ENCODE measurements at places on chromosomes 11 and 22.

DNA sequence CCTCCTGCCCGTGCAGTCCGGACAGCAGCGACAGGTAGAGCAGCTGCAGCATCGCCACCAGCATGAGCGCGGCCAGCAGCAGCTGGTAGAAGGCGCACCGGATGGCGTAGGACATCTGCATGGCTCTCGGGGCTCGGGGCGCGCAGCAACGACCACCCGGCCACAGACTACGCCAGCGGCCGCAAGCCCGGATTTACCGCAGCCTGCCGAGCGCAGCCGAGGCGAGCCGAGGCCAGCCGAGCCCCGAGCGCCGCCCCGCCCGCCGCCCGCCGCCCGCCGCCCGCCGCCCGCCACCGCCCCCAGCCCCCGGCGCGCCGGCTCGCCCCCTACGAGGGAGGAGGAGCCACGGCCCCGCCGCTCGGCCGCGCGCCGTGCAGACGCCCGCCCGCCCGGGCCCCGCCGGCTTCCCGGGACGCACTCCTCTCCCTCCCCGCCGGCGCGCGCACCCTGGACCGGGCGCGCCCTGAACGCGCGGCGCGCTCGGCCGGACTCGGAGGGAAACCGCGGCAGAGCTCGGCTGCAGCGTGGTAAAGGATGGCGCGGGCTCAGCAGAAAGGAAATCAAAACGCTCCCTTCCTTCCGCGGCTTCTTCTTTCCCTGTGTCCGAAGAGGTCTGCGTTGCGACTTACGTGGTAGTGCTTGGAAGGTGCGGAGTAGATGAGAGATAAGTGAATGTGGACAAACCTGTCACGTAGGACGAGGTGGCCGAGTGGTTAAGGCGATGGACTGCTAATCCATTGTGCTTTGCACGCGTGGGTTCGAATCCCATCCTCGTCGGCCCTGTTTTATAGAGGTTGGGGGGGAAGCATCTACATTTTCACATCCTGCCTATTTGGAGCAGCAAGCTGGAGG is at the start of gene B4GAT1:
TSS of gene B4GAT1 (minus strand) at position 205 of the 852 bp plus-strand sequence. CDS start at position 121, 84 bp downstream.
- H3K27me3 ChIP-seq, result no peaks in the 10 kb centered on the region
- H3K4me1 ChIP-seq, result peaks cover 27% of the 10 kb centered on the region
- H3K36me3 ChIP-seq, result peaks cover 7% of the 10 kb centered on the region
- DNase-seq, result peak; percentile 93

DNA sequence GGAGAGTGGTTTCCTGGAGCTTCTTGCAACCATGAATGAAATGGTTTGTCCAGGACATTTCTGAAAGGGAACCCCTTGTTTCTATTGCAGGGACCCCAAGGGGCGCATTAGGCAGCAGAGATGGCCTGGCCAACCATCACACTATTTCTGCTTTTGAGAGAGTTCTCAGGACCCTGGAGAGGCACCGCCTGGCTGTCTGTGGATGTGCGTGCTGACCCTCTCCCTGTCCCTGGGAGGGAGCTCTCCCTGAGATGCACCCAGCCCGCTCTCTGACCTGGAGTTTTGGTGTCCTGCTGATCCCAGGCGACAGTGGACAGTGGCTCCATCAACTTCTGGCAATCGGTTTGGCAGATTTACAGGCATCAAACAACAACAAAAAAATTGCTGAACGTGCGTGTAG is 80.3 kb upstream of the SLC22A12 start:
- H3K4me1 ChIP-seq, result no peaks in the 10 kb centered on the region
- H3K27me3 ChIP-seq, result peaks cover 85% of the 10 kb centered on the region
- H3K27ac ChIP-seq, result no peak overlapping the region
- no peak overlapping the region for H3K4me3 ChIP-seq
- no peaks in the 10 kb centered on the region for H3K36me3 ChIP-seq

- no peak overlapping the region for H3K27ac ChIP-seq
- H3K27me3 ChIP-seq, result no peaks in the 10 kb centered on the region
- H3K4me3 ChIP-seq, result no peak overlapping the region
- no peaks in the 10 kb centered on the region for H3K36me3 ChIP-seq
These were observed 8.2 kb upstream of the OR2D2 start for GRCh38 chr11:6900327-6900999.

GRCh38 chr22:29737251-29738117 is 17.7 kb downstream of the CABP7 start:
- H3K27me3 ChIP-seq, result no peaks in the 10 kb centered on the region
- no peak overlapping the region for H3K4me3 ChIP-seq
- no peak overlapping the region for H3K27ac ChIP-seq
- peaks cover 65% of the 10 kb centered on the region for H3K36me3 ChIP-seq
- DNase-seq, result no peak

DNA sequence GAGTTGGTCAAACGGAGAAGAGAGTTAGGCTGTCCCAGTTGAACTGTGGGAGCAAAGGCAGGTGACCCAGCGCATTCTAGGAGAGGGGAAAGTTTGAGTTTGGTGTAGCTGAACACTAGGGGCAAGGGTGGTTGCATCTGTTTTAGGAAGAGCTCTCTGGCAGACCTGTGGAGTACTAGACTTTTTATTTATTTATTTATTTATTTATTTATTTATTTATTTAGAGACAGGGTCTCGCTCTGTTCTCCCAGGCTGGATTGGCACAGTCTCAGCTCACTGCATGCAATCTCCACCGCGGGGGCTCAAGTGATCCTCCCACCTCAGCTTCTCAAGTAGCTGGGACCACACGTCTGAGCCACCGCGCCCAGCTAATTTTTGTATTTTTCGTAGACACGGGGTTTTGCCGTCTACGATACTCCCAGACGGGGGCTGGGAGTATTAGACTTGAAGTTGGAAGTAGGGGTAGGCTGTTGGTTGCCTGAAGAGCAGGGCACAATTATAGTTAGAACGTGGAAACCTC is 950 bp upstream of the ACER3 start:
- no peak for DNase-seq
- H3K4me3 ChIP-seq, result no peak overlapping the region
- H3K27ac ChIP-seq, result no peak overlapping the region
- no peaks in the 10 kb centered on the region for H3K27me3 ChIP-seq

- peaks cover 12% of the 10 kb centered on the region for H3K27me3 ChIP-seq
- no peak overlapping the region for H3K4me3 ChIP-seq
- no peaks in the 10 kb centered on the region for H3K36me3 ChIP-seq
- H3K4me1 ChIP-seq, result no peaks in the 10 kb centered on the region
- no peak overlapping the region for H3K27ac ChIP-seq
- no peak for DNase-seq
These were observed 13.1 kb upstream of the SERPING1 start for GRCh38 chr11:57584341-57584740.

DNA sequence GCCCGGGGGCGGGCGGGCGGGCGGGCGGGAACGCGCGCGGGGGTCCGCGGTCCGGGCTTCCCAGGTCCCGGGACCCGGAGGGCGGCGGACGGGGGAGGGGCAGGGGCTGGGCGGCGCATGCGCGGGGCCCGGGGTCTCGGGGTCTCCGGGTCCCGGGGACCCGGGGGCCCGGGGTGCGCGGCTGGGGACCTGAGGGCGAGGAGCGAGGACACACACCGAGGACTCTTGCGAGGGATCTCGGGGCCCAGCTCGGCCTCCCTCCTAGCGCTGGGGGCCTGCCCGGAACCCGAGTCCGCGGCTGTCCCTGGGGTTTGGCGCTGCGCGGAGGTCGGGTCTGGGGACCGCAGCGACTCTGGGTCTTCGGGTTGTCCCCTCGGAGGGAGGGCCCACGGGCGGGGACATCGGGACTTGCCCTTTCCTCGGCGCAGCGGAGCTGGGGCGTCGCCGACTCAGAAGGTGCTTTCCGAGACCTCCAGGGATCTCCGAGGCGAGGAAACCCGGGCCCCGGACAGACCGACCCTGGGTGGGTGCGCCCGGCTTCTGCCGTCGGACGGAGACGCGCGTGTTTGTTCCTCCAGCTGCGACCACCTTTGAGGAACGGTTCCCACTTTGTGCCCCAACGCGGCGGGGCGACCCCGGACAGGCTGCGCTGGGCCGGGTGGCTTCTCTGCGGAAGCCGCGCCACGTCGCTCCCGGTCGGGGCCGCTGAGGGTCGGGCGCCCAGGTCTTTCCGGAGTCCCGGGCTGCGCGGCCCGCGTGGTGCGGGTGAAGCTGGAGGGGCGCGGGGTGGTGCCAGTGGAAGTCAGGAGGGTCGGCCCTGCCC is 540 bp downstream of the PPARA start:
- peaks cover 10% of the 10 kb centered on the region for H3K4me1 ChIP-seq
- peak overlapping the region; percentile 74 for H3K4me3 ChIP-seq
- no peak overlapping the region for H3K27ac ChIP-seq
- peaks cover 16% of the 10 kb centered on the region for H3K36me3 ChIP-seq
- H3K27me3 ChIP-seq, result peaks cover 32% of the 10 kb centered on the region

DNA sequence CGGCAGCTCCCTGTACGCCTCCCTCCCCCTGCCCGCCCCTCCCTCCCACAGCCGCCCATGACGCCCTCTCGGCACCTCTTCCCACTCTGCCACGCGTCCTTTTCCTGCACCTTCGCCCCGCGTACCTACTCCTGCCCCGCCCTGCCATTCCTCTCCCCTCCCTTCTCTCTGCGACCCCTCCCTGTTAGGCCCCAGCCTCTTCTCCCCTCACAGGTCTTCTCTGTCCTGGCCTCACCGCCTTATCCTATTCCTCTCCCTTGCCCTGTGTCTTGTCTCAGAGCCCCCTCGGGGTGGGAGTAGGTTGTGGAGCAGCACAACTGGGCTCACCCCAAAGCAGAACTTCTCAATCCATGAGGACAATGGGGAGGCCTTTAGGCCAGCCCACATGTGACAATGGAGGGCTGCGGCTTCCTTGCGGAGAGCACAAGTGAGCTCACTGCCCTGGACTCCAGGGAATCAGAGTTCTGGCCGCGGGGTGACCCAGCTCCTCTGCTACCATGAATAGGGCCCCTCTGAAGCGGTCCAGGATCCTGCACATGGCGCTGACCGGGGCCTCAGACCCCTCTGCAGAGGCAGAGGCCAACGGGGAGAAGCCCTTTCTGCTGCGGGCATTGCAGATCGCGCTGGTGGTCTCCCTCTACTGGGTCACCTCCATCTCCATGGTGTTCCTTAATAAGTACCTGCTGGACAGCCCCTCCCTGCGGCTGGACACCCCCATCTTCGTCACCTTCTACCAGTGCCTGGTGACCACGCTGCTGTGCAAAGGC is 539 bp downstream of the SLC35C1 start:
- H3K27ac ChIP-seq, result peak overlapping the region; percentile 68
- H3K27me3 ChIP-seq, result no peaks in the 10 kb centered on the region
- peaks cover 21% of the 10 kb centered on the region for H3K4me1 ChIP-seq
- peak overlapping the region; percentile 97 for H3K4me3 ChIP-seq
- H3K36me3 ChIP-seq, result peaks cover 15% of the 10 kb centered on the region

DNA sequence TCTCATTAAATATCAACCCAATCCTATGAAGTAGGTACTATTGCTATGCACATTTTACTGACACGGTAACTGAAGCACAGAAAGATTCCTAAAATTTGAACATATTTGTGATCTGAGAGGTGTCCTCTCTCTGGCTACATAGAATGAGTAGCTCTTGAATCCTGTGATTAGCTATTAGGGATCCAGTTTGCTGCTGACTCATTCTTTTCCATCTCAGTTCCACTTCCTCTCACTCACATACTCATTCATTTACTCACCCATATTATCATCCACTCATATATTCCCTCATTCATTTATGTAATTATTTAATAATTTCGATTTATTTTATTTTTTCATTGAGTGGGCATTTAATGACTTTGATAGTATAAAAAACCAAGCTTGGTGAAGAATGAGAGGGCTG is 42.7 kb downstream of the OR5B17 start:
- no peaks in the 10 kb centered on the region for H3K4me1 ChIP-seq
- no peak overlapping the region for H3K4me3 ChIP-seq
- H3K27me3 ChIP-seq, result no peaks in the 10 kb centered on the region

DNA sequence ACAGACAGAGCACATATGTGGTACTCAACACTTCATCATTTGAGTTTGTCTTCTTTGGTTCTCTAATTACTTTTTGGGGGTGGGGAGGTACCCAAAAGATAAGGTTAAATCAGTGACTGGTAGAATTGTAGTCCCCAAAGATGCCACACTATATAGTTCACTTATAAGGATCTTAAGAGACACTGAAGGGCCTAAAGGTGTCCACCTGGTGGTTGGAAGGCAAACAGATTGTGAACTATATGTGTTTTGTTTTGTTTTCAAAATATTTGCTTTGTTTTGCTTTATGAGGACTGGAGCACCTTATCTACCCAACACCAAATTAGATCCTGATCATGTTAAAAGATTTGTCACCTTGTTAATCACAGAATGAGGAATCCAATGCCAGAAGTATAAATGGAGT is 136.1 kb downstream of the DCDC1 start:
- no peak overlapping the region for H3K4me3 ChIP-seq
- no peaks in the 10 kb centered on the region for H3K36me3 ChIP-seq
- H3K4me1 ChIP-seq, result peaks cover 4% of the 10 kb centered on the region
- no peaks in the 10 kb centered on the region for H3K27me3 ChIP-seq
- no peak overlapping the region for H3K27ac ChIP-seq
- no peak for DNase-seq

DNA sequence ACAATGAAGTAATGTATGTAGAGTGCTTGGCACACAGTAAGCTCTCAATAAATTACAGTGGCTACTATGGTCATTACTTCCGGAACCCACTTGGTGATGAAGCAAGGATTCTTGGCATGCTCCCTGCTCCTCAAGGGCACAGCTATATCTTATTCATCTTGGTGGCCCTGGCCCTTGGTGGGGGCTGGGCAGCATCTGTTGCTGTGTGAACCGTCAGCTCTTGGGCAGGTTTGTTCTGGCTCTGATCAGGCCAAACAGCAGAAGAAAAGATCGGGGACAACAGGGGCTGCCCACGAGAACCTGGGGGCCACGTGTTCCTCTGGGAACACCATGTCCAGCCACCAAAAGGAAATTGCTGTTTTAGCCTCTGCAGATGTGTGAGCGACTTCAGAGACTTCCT is 136.9 kb upstream of the SYT13 start:
- no peak for DNase-seq
- no peaks in the 10 kb centered on the region for H3K36me3 ChIP-seq
- H3K27ac ChIP-seq, result no peak overlapping the region

GRCh38 chr22:39503630-39504029 is 1.5 kb downstream of the MIEF1 start:
- no peak overlapping the region for H3K27ac ChIP-seq
- no peaks in the 10 kb centered on the region for H3K27me3 ChIP-seq
- peaks cover 43% of the 10 kb centered on the region for H3K36me3 ChIP-seq

DNA sequence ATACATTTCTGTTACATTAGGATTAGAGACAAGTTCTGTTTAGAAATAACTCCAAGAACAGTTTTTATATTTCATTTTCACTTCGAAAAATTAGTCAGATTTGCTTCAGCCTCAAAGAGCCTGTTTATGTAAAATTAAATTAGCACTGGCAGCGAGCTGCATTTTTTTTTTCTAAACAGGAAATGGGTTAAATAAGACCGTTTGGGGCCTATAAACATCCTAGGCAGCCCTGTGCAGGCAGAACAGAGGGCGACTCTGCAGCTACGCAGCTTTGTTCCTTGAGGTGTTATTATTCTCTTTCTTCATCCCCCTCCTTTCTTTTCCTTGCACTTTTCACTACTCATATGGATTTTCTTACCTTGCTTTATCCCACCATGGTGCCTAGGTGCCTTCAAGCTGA is 48.7 kb downstream of the CWC15 start:
- H3K4me3 ChIP-seq, result no peak overlapping the region
- H3K27me3 ChIP-seq, result no peaks in the 10 kb centered on the region
- H3K4me1 ChIP-seq, result peaks cover 21% of the 10 kb centered on the region
- H3K36me3 ChIP-seq, result no peaks in the 10 kb centered on the region
- peak; percentile 42 for DNase-seq

- peaks cover 25% of the 10 kb centered on the region for H3K36me3 ChIP-seq
- DNase-seq, result peak; percentile 90
- peaks cover 20% of the 10 kb centered on the region for H3K4me1 ChIP-seq
- H3K27me3 ChIP-seq, result no peaks in the 10 kb centered on the region
- no peak overlapping the region for H3K4me3 ChIP-seq
These were observed 23.5 kb upstream of the L3MBTL2 start for GRCh38 chr22:41181349-41182241.
